H54 (cell line): ENCODE measurements at places on chromosomes 1 and 21.

- DNase-seq: no peak
These were observed 30.7 kb downstream of the SLC1A7 start for GRCh38 chr1:53111693-53112092.

DNA sequence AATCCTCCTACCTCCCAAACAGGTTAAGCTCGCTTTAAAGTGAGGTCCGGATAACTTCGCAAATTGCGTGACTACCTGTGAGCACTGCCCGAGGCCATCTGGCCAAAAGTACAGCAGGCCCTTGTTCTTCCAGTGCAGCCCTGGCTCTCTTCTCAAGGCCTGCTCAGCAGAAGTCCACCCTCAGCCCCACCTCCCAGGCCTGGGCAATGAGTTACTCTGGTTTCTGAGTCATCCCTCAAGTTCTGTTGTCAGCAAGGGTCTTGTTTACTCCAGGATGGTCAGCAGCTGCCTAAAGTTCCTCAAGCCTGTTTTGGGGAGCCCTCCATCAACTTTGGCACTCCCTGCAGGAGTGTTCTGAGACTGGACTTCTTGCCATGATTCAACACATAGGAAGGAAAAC lies 101.7 kb downstream of the BCAR3 start:
- DNase-seq: no peak

- no peak for DNase-seq
These were observed 68.0 kb downstream of the DISC1 start for GRCh38 chr1:231694465-231695077.

GRCh38 chr1:170265234-170265633 lies 119.5 kb downstream of the NTMT2 start:
- no peak for DNase-seq

DNA sequence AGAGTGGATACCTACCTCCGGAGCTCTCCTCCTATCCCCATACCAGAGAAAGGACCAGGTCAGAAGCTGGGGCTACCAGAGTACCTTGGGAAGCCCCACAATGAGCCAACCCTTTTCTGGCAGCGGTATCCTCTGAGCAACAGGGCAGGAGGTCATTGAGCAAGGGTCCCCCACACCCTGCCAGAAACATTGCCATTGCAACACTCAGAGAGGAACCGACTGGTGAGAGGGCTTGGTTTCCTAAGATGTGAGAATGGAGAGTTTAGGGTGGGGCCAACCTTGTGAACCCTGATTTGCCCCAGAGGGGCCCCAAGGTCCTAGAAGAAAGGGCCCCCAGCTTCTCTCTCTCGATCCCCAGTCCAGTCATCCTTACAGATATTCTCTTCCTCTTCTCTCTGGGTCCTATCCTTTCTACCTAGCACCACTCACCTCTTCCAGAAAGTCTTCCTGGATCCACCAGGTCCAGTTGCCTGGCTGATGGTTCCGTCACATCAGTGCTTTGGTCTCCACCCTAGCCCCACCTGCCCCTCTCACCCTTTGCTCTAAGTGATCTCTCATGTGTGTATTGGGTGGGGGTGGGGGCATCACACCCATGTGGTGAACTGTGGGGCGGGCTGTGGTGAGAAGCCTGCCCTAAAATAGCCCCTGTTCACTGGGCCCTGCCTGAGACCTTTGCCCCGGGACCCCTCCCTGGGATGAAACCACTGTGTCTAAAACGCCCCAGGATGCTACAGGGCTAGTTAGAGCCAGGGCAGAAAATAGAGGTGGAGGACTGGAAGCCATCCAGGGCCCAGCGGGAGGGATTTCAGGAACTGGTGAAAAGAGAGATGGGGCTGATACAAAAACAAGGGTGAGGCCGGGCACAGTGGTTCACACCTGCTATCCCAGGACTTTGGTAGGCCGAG lies 8.7 kb downstream of the FGR start:
- no peak for DNase-seq

DNA sequence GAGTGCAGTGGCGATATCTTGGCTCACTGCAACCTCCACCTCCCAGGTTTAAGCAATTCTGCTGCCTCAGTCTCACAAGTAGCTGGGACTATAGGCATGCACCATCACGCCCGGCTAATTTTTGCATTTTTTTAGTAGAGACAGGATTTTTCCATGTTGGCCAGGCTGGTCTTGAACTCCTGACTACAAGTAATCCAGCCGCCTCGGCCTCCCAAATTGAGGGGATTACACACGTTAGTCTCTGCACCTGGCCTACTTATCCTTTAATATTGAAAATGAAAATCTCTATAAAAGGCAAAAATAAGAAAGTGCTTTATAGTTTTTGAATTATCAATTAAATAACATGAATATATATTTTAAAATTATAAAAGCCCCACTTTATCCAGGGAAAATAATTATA lies 190.6 kb downstream of the DPYD start:
- DNase-seq: no peak

DNA sequence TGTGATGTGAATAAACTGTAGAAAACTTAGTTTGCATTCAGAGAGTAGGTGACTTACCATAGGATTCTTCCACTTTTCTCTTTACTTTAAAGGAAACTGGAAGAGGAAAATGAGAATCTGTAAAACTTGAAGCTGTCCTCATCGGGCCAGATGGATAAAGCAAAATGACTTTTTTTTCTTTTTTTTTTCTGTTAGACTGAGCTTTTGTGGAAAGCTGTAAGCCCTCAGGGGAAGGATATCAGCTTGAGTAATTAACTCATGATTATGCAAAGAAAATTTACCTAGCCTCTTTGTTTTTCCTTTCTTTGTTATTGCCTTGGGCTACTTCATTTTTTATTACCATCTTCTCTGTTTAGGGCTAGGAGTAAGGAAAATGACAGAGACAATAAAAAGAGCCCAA lies 53.4 kb downstream of the DPH5 start:
- DNase-seq: no peak

DNA sequence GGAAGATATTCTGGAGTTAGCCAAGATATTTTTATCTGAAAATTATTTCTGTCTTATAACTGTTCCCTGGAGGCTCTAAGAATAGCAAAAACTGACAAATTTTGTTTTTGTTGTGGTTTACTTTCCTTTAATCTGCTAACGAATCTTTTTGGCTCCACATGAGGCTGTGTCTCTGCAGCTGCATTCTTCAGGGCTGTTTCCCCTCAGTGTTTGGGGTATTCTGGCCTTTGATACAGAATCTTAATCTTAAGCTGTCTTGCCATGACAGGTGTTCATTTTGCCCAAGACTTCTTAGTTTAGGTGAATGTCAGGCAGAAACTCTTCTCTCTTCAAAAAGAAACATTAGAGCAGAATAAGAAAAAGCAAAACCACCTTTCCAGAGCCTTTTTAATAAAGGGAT lies 83.8 kb downstream of the GABPA start:
- no peak for DNase-seq

DNA sequence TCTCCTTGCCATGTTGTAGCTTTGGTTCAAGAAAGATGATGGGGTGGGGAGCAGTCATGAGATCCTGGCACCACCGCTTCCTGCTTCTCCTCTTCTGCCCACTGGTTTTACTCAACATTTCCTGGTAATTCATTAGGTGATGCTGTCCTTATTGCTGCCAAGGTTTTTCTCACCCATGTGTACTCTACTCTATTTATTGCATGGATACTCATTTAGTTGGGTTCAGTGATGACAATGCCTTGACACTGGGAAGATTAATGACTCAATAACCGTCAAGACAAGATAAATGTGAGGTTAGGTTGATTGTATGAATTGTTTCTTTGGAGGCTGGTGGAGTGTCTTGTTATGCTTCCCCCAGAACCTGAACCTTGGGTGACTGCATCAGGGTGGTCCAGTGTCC lies 484.2 kb downstream of the SIPA1L2 start:
- DNase-seq: no peak
